ENCODE measurements at places on chromosomes 4 and X.
A peak's percentile ranks its signal among the peaks of the same experiment; 100 is the strongest.

DNA sequence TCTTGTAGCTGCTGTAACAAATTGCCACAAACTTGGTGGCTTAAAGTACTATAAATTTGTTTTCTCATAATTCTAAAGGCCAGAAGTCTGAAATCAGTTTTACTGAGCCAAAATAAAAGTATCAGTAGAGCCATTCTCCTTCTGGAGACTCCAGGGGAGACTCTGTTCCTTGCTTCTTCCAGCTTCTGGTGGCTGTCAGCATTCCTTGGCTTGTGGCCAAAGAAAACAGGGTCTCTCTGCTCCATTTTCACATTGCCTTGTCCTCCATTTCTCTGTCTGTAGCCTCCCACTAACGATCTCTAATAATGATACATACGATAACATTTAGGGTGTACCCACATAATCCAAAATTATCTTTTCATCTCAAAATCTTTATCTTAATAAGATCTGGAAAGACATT, 200.4 kb downstream of the MAB21L2 start:
- peak overlapping the region; percentile 1 for H3K4me3 ChIP-seq
- H3K27me3 ChIP-seq: no peaks in the 10 kb centered on the region
- H3K36me3 ChIP-seq: no peaks in the 10 kb centered on the region
- no peak overlapping the region for H3K27ac ChIP-seq
- DNase-seq: peak; percentile 83

- no peak overlapping the region for H3K27ac ChIP-seq
- no peak for DNase-seq
- no peak overlapping the region for H3K4me3 ChIP-seq
- H3K4me1 ChIP-seq: no peaks in the 10 kb centered on the region
- no peaks in the 10 kb centered on the region for H3K36me3 ChIP-seq
- H3K27me3 ChIP-seq: no peaks in the 10 kb centered on the region
Measured at GRCh38 chr4:70182517-70183167, 12.9 kb upstream of the ODAM start.

DNA sequence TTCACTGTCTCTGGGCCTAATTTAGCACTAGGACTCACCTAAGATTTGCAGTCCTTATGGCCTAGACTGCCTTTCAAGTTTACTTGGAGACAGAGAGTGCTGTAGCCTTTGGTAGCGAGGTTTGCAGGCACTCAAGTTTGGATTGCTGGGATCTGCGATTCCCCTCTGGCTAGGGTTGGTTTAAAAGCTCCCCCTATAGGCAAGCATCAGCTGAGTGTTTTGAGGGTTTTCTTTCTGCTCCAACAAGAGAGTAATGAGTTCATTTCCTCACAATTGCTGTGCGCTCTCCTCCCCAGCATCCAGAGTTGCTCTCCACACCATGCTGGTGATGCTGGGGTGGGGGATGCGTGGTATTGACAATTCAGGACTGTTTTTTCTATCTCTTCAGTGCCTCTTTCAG, 206.9 kb downstream of the GLUD2 start:
- DNase-seq: peak; percentile 33
- no peaks in the 10 kb centered on the region for H3K27me3 ChIP-seq
- H3K36me3 ChIP-seq: no peaks in the 10 kb centered on the region
- H3K27ac ChIP-seq: no peak overlapping the region
- H3K4me3 ChIP-seq: no peak overlapping the region

DNA sequence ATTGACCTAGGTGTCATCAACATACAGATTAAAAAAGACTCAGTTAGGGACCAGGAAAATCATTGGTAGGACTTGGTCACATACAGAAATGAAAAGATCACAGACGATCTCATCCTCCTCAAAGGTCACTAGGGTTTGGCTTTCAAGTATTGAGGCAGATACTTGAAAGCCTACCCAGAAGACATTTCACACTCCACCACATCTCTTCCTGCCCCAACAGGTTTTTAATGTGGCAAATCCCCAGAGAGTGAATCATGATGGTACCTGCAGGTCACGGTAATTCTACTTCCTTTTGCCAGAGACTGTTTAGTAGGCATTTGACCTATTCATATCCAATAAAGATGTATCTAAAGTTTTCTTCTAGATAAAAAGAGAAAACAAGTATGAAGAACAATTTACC, 44.1 kb downstream of the INPP4B start:
- no peak overlapping the region for H3K27ac ChIP-seq
- no peaks in the 10 kb centered on the region for H3K36me3 ChIP-seq
- no peaks in the 10 kb centered on the region for H3K4me1 ChIP-seq
- H3K4me3 ChIP-seq: no peak overlapping the region

DNA sequence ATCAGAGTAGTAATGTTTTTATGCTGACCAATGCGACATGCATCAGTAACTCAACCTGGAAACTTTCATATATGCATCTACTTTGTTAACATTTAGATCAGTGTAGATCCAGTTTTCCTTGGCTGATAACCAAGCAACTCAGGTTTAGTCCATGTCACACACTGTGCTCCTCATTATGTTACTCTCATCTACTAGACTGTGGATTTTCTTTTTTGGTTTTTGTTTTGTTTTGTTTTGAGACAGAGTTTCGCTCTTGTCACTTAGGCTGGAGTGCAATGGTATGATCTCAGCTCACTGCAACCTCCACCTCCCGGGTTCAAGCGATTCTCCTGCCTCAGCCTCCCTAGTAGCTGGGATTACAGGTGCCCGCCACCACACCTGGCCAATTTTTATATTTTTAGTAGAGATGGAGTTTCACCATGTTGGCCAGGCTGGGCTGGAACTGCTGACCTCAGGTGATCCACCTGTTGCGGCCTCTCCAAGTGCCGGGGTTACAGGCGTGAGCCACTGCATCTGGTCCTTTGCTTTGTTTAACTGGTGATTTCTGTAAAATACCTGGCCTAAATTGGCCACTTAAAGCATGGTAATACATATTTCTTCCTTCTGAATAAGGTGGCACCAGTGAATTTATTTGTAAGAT, 48.6 kb downstream of the SMARCAD1 start:
- peaks cover 8% of the 10 kb centered on the region for H3K36me3 ChIP-seq
- no peak for DNase-seq
- no peaks in the 10 kb centered on the region for H3K27me3 ChIP-seq
- peaks cover 5% of the 10 kb centered on the region for H3K4me1 ChIP-seq

DNA sequence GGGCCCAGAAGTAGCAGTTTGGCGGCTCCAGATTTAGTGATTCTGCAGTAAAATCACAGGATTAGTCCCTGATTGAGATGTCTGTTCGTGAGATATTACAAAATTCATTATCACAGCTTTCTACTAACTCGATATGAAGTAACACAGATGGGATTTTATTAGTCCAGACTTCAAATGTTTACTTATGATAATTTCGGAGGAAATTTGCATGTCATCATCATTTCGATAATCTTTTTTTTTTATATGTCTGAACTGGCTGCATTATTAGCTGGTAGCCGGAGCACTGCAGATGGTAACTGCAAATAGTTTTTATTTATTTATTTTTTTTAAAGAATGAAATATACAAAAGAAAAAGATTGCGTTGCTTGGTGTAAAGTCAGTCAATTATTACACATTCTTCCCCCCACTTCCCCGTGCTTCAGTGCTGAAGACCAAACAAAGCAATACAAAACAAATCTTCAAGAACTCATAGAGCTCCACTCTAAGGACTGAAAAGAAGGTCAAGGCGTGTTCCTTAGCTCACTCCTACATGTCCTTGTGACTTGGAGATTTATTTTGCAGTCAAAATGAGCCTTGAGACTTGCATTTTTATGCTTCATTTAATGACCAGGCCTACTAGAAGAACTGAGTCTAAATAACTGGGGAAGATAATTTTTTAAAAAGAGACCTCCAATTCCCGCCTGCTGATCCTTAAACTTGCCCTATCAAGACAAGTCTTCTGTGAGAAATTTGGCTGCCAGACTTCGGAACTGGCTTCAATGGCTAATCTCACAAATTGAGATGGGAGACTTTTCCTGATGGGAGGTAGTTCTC, 11.7 kb upstream of the PITX2 start:
- DNase-seq: no peak
- no peaks in the 10 kb centered on the region for H3K36me3 ChIP-seq
- H3K4me1 ChIP-seq: no peaks in the 10 kb centered on the region
- H3K4me3 ChIP-seq: no peak overlapping the region
- no peak overlapping the region for H3K27ac ChIP-seq

DNA sequence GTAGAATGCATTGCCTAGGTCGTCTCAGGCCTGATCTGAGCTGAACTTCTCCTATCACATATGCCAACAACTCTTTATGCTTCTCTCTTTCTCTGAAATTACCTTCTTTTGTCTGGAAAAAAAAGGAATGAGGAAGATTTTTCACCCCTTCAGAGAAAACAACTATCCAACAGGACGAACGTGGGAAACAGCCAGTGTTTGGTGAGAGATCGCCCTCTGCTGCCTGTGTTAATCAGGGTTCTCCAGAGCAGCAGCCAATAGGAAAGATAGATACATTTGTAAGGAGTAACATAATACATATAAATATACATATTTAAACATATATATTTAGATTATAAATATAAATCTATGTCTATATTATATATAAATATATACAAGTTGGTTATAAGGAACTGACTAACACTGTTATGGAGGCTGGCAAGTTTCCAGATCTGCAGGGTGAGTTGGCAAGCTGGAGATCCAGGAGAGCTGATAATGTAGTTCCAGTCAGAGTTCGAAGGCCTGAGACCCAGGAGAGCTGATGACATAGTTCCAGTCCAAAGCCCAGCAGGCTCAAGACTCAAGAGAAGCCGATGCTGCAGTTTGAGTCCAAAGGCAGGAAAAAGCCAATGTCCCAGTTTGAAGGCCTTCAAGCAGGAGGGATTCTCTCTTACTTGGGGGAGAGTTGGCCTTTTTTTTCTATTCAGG, 13.3 kb downstream of the CETN2 start:
- no peak overlapping the region for H3K4me3 ChIP-seq
- H3K4me1 ChIP-seq: no peaks in the 10 kb centered on the region
- DNase-seq: peak; percentile 40
- peaks cover 39% of the 10 kb centered on the region for H3K27me3 ChIP-seq
- no peak overlapping the region for H3K27ac ChIP-seq

GRCh38 chr4:38728631-38729141, 54.1 kb downstream of the TLR10 start:
- no peak overlapping the region for H3K4me3 ChIP-seq
- no peaks in the 10 kb centered on the region for H3K27me3 ChIP-seq
- H3K36me3 ChIP-seq: no peaks in the 10 kb centered on the region

- no peaks in the 10 kb centered on the region for H3K36me3 ChIP-seq
- no peak for DNase-seq
- no peak overlapping the region for H3K27ac ChIP-seq
- no peak overlapping the region for H3K4me3 ChIP-seq
Measured at GRCh38 chrX:28108186-28108945, 127.1 kb upstream of the DCAF8L1 start.

DNA sequence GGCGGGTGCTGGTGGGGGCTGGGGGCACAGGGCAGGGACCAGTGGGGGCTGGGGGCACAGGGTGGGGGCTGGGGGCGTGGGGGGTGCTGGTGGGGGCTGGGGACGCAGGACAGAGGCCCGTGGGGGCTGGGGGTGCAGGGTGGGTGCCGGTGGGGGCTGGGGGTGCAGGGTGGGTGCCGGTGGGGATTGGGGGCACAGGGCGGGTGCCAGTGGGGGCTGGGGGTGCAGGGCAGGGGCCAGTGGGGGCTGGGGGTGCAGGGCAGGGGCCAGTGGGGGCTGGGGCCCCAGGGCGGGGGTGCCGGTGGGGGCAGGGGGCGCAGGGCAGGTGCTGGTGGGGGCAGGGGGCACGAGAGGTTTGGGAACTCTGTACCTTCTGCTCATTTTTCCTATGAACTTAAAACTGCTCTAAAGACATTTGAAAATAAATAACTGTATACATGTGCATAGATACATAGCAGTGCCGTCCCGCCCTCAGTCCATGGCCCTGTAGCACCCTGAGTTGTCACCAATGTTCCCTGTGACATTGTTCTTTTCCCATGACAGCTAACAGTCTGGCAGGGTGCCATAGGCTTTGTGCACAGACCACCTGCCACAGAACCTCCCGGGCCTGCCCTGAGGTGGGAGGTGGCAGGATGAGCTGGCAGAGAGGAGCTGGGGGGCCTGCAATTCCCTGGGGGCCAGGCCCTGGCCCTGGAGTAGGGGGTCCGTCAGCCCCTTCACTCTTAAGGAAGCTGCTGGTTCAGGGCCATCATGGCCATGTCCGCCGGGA, 35.6 kb upstream of the ADRA2C start:
- no peaks in the 10 kb centered on the region for H3K27me3 ChIP-seq
- peaks cover 7% of the 10 kb centered on the region for H3K4me1 ChIP-seq
- no peaks in the 10 kb centered on the region for H3K36me3 ChIP-seq
- H3K4me3 ChIP-seq: no peak overlapping the region
- DNase-seq: no peak

DNA sequence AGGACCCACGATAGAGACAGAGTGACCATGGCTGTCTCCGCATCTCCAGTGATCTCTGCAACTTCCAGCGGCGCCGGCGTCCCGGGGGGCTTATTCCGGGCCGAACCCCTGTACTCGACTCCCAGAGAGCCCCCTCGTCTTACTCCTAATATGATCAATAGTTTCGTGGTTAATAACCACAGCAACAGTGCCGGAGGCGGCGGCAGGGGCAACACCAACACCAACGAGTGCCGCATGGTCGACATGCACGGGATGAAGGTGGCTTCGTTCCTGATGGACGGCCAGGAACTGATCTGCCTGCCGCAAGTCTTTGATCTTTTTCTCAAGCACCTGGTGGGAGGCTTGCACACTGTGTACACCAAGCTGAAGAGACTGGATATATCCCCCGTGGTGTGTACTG, 343 bp downstream of the DACH2 start:
- DNase-seq: no peak
- H3K4me1 ChIP-seq: no peaks in the 10 kb centered on the region
- H3K27me3 ChIP-seq: peaks cover 16% of the 10 kb centered on the region
- H3K4me3 ChIP-seq: peak overlapping the region; percentile 34
- no peaks in the 10 kb centered on the region for H3K36me3 ChIP-seq
- H3K27ac ChIP-seq: no peak overlapping the region

GRCh38 chr4:9927341-9928007, 93.8 kb downstream of the SLC2A9 start:
- H3K27ac ChIP-seq: no peak overlapping the region
- H3K36me3 ChIP-seq: no peaks in the 10 kb centered on the region
- H3K27me3 ChIP-seq: peaks cover 33% of the 10 kb centered on the region
- H3K4me3 ChIP-seq: no peak overlapping the region
- no peak for DNase-seq

GRCh38 chrX:45986971-45987370, 558.2 kb downstream of the ZNF674 start:
- H3K4me3 ChIP-seq: no peak overlapping the region
- H3K36me3 ChIP-seq: no peaks in the 10 kb centered on the region

- no peak overlapping the region for H3K4me3 ChIP-seq
- no peaks in the 10 kb centered on the region for H3K36me3 ChIP-seq
- H3K27ac ChIP-seq: no peak overlapping the region
- no peak for DNase-seq
- H3K27me3 ChIP-seq: no peaks in the 10 kb centered on the region
Measured at GRCh38 chr4:183183906-183184535, 85.0 kb downstream of the WWC2 start.

DNA sequence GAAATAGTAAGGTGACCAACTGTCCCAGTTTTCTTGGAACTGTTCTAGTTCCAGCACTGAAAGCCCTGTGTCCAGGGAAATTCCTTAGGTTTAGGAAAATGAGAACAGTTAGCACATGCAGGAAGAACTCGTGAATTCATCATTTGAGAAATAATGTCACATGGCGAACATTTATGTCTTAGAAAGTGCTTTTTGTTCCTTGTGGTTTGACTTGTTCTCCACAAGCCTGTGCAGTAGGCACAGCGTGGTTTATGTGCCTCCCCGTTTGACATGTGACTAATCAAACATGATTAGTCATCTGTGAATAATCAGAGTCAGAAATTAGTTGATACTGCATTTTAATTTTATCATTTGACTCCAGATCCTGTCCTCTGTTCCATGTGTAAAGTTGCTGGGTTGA, 556.0 kb upstream of the CPEB2 start:
- H3K36me3 ChIP-seq: no peaks in the 10 kb centered on the region
- H3K27me3 ChIP-seq: no peaks in the 10 kb centered on the region
- DNase-seq: no peak
- no peak overlapping the region for H3K27ac ChIP-seq
- no peak overlapping the region for H3K4me3 ChIP-seq

Measured in A673 (cell line).